Chondrocyte (in vitro differentiated cells): ENCODE measurements at places on chromosomes 11 and 22. TPM values are rescaled to one million over a fixed set of nuclear protein-coding genes. Genes with fewer than 3 reads are reported as not detected.

The GPR83 gene
- total RNA-seq, result 0.05 TPM in 1 of 3 replicates, not detected in the others

The DEUP1 gene
- 0.15 TPM in 1 of 3 replicates, not detected in the others for total RNA-seq

The SPTBN2 gene
- 13.2 to 18.6 TPM (median 15.7 TPM) in 3 replicates for total RNA-seq

The OR8G5 gene
- 0.20 TPM in 1 of 3 replicates, not detected in the others for total RNA-seq

The SIPA1 gene
- total RNA-seq, result 22.7 to 33.3 TPM (median 27.4 TPM) in 3 replicates
